Fibroblast of gingiva (primary cell): ENCODE measurements at places on chromosomes 1 and 21.
A peak's percentile ranks its signal among the peaks of the same experiment; 100 is the strongest.

DNA sequence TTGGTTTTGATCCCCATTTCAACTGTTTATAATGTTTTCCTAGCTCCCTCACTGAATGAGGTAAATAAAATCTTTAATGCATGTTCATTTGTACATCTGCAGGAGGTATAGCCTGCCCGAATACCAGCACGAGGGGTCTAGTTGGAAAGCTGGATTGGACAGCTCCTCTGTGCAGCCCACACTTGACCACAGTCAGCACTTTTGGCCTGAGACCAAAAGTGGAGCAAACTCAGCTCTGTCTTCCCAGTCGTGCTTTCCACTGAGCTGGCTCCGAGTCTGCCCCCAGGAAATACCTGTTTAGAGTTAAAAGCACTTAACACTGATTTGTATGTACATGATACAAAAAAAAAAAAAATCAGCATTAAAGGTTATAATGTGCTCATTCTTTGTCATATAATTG is 224.4 kb downstream of the DSCAM start:
- no peak for DNase-seq

GRCh38 chr1:9652379-9653209 is 1.1 kb downstream of the PIK3CD start:
- DNase-seq = no peak

DNA sequence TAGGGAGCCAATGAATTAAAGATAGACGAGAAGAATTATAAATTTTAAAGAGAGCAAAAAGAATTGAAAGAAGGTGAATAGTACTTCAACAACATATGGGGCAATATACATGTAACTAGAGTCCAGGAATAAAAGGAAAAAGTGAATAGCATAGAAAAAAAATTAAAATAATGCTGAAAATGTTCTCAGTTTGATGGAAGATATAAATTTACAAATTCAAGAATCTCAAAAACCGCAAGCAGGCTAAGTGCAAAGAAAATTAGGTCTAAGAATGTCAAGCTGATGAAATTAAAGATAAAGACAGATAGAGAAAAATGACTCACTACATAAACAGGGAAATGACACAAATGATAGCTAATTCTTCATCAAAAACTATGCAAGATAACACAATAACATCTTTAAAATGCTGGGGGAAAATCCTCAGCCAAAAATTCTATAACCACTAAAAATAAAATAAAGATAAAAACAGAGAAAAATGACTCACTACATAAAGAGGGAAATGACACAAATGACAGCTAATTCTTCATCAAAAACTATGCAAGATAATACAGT is 326.3 kb downstream of the TBX15 start:
- DNase-seq = no peak

DNA sequence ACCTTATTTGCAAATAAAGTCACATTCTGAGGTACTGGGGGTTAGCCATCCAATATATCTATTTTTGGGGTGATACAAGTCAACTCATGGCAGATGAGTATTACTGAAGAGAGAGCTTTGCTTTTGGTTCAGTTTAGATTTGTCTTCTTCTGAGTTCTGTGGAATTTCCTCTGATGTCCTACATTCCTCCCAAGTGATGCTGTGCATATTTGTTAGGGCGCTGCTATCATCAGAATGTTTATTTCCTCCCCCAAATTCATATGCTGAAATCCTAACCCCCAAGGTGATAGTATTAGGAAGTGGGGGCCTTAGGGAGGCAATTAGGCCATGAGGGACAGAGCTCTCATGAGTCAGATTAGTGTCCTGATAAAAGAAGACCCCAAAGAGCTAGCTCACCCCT is 96.2 kb upstream of the WLS start:
- DNase-seq = peak; percentile 34

DNA sequence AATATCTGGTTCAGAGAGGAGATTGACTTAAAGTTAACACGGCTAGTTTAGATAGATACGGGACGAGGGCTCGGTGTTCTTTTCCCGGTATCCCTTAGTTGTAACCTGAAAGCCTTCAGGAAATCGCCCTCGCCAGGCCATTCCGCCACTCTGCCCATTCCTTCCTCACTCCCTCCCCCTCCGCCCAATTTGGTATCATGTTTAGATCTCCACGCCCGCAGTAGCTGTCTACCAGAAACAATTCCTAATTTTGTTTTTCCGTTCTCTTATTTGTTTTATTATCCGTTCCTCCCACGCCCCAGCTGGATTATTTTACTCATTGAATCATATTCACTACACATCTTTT is 685 bp upstream of the VAMP4 start:
- DNase-seq = peak; percentile 41

GRCh38 chr1:238029126-238029525 is 138.4 kb upstream of the ZP4 start:
- no peak for DNase-seq

DNA sequence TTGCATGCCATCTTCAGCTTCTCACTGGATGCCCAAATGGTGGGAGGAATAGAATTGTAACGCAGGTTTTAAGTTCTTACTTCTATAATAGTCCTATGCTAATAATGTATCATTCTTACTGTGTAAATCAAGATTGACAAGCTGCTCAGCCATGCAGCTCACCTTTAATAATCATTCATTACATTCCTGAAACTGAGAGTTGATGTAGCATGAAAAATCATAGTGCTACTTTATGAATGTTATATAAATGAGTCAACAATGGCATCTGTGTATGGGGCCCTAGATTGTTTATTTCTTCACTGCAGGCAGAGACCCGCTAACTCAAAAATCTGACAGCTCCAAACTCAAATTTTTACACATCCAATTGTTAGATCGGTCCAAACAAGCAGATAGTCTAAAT is 34.4 kb downstream of the FH start:
- no peak for DNase-seq

DNA sequence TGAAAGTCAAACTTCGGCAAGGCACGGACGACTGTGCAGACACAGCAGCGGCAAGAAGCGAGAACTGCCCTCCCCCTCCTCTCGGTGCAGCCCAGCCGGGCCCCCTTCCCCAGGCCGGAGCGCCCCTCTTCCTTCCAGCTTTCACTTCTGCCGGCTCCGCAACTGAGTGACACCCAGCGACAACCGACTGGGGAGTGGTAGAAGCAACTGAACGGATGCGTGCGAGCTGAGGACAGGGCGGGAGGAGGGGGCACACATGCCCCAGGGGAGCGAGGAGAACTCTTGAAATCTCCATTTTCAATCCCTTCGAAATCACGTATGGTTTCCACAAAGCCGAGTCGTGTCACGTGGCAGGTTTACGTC is 146.6 kb downstream of the PGBD5 start:
- DNase-seq = no peak
